Hematopoietic multipotent progenitor cell treated with erythropoietin and hydrocortisone succinate and interleukin-3 and kit ligand, for 4 days (in vitro differentiated cells): ENCODE measurements at places on chromosomes 1 and 21.
A peak's percentile ranks its signal among the peaks of the same experiment; 100 is the strongest.

- DNase-seq = no peak
These were observed 37.9 kb downstream of the CRB1 start for GRCh38 chr1:197305925-197306324.

DNA sequence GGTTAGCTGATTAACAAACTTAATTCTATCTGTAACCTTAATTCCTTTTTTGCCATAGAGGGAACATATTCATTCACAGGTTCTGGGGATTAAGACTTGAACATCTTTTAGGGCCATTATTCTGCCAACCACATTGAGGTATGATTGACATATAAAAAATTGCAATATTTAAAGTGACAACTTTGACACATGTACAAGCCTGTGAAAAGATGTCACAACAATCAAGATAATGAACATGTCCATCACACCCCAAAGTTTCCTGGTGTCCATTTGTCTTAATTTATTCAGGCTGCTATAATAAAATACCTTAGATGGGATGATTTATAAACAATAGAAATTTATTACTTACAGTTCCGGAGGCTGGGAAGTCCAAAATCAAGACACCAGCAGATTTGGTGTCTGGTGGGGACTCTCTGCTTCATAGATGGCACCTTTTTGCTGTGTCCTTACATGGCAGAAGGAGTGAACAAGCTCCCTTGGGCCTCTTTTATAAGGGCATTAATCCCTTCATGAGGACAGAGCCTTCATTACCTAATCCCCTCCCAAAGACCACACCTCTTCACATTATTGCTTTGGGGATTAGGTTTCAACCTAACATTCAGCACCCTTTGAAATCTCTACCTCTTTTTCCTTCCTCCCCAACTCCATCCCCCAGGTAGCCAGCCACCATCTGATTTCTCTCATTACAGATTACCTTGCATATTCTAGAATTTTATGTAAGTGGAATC, 33.0 kb upstream of the TP53BP2 start:
- no peak for DNase-seq

- no peak for DNase-seq
These were observed 33.5 kb downstream of the CAPN8 start for GRCh38 chr1:223631956-223632355.

DNA sequence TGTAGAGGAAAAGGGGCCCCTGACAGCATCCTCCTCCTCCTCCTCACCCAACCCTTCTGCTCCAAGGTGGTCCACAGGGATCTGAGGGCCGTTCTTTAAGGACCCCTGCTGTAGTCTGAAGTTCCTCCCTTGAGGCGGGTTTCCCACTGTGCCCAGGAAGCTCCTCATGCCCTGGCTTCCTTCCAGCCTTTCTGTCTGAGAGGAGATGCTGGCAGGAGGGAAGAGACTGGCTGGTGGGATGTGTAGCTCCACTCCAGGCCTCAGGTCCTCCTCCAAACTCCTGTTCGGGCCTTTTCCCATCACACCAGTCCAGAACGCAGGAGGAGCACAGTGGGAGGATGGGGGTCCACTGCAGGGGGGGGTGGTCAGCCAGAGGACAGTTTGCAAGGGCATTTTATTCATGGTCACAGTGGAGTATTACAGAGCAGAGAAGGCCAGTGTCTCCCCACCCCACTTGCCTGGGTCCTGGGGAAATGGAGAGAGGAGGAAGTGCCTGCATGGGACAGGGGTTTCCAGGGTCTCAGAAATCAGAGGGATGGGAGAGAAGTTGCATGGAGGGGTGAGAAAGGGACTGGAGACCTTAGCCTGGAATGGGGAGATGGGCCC, 7.8 kb downstream of the ETV3L start:
- no peak for DNase-seq

- DNase-seq = peak; percentile 10
These were observed 55.0 kb downstream of the NFASC start for GRCh38 chr1:204925701-204926100.

DNA sequence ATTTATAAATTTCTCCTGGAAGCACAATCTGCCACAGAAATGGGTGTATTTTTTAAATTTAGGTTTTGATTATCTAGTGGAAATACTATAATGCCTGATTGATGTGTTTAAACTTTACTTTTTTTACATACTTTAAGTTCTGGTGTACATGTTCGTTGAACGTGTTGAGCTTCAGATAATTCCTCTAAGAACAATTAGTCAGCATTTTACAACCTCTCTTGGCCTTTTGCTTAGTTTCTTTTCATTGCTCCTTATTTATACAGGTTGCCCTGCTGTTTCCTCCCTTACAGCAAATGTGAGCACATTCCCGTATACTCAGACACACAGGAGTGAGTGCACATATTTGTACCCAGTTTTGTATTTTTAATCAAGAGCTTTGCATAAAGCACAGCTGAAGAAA, 1038.9 kb downstream of the BRINP3 start:
- no peak for DNase-seq

- peak; percentile 62 for DNase-seq
These were observed 918 bp downstream of the MIB2 start for GRCh38 chr1:1616045-1616790.

DNA sequence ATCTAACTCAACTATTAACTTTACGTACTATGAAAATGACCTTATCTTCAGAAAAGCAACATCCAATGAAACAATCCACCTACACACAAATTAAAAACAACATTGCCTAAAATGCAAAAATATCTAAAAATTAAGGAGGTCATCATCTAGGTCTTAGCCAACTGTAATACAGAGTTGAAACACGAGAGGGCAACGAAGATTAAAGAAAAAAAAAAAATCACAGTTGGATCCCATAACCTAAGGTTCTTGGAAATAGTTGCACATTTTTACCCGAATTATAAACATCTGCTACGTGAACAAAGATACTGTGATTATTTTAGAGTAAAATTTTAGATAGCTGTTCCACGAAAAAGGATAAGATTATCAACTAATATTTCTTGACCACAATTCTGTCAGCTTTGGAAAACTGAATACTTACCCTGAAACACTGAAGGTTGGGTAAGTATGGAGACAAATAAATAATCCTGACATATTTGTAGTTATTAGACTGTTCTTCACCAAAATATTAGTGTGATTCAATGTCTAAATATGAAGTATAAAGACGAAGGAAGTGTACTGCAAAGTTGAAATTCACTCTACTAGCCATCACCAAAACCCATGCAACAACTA, 88.0 kb upstream of the AK4 start:
- peak; percentile 77 for DNase-seq

- DNase-seq = no peak
These were observed 29.6 kb upstream of the CADM3 start for GRCh38 chr1:159141584-159142390.

DNA sequence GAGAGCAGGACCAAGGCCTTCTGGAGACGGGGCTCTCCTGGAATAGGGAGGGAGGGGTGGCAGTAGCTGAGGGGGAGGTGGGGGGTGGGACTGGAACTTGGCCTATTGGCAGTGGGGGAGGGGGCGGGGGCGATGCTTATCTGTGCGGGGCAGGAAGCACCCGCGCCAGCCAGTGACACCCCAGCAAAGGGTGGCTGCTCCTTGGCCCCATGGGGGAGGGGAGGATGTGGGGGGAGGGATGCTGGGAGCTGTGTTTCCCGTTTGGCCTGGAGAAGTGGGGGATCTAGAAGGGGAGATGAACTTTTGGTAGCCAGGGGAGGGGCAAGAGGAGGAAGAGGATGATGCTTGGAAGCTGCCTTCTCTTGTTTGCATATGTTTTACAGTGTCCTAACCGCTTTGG, 11.0 kb downstream of the ZBTB7B start:
- peak; percentile 76 for DNase-seq

GRCh38 chr1:156064615-156065014, 3.7 kb downstream of the RAB25 start:
- DNase-seq = no peak

DNA sequence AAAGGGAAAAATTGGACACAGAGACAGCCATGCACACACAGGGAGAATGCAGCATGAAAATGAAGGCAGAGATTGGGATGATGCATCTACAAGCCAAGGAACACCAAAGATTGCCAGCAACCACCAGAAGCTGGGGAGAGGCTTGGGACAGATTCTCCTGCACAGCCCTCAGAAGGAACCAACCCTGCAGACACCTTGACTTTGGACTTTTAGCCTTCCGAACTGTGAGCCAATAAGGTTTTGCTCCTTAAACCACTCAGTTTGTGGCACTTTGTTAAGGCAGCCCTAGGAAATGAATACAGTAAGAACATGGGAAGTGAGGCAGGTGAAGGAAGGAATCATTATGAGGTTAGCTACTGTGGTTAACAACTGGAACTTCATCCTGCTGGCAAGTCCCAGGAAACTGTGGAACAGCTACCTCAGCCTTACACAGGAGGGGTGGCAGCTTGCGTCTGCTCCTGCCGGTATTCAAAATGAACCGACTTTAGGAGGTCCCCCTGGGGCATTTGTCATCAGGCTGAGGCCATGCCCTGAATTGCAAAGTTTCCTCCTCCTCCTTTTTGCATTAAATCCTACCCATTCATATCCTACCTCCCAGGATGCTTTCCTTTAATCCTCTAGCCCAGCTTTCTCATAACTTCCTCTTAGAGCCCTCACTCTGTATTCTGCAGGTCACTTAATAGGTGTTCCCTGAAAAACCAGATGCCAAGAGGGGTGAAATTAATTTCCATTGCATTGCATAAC, 15.4 kb downstream of the CD247 start:
- DNase-seq = no peak

DNA sequence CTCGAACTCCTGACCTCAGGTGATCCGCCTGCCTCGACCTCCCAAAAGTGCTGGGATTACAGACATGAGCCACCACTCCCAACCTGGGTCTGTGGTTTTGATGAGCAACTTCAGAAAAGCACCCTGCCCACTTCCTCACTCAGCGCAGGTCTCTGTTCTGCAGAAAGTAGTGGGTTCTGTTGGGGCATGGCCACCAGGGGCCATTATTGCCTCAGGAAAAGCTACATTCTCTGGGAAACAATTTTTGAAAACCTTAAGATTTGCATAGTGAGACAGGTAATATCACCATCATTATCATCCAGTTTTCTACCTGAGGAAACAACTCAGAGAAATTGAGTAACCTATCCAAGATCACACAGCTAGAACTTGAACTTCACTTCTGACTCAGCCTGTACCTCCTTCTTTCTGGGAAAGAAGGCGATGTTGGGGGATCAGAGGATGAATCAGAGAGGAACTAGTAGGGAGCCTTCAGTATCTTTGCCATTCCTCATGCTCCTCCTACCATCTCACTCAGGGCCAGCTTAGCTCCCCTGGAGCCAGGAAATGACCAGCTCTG, 7.1 kb upstream of the NES start:
- no peak for DNase-seq

- DNase-seq = no peak
These were observed 53.0 kb upstream of the LAPTM5 start for GRCh38 chr1:30810416-30811080.

- DNase-seq = no peak
These were observed 6.8 kb downstream of the IER5 start for GRCh38 chr1:181095260-181095659.

- no peak for DNase-seq
These were observed 16.3 kb downstream of the ZMPSTE24 start for GRCh38 chr1:40274331-40274730.

DNA sequence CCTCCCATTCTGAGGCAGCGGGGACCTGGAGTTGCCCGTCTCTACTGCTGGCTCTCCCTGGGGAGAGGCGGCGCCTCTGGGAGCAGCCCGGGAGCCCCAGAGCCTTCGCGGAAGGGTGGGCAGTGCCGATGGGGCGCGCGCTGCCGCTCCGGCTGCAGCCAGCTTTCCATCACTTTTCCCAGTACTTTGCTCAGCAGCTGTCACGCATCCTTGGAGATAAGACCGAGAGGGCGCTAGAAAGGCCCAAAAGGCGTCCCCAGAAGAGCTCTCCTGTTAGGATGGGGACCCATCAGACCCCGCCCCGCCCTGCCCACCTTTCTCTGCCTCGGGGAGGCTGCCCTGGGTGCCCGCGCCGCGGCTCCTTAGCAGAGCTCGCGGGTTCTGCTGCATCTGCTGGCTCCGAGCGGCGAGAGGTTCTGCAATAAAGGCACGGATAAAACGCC, 534 bp downstream of the KCNH1 start:
- no peak for DNase-seq

- DNase-seq = no peak
These were observed 129.6 kb downstream of the RYR2 start for GRCh38 chr1:237171454-237172117.

- DNase-seq = no peak
These were observed 60.2 kb downstream of the DMRTB1 start for GRCh38 chr1:53519421-53519820.

GRCh38 chr1:230509281-230509977, 83.3 kb upstream of the PGBD5 start:
- no peak for DNase-seq

- no peak for DNase-seq
These were observed 36.6 kb upstream of the SSX2IP start for GRCh38 chr1:84726593-84727499.

- DNase-seq = no peak
These were observed 18.8 kb upstream of the PHLDA3 start for GRCh38 chr1:201487742-201488141.

- DNase-seq = peak; percentile 62
These were observed 217.6 kb downstream of the SDCCAG8 start for GRCh38 chr1:243473227-243474135.

DNA sequence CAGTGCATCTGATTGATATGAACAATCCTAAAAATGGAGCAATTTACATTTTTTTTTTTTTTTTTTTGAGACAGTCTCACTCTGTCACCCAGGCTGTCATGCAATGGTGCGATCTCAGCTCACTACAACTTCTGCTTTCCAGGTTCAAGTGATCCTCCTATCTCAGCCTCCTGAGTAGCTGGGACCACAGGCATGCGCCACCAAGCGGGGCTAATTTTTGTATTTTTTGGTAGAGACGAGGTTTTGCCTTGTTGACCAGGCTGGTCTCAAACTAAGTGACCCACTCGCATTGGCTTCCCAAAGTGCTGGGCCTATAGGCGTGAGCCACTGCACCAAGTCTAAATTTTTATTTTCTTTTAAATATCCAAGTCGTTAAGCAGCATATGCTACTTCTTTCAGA, 109.0 kb downstream of the FAF1 start:
- peak; percentile 24 for DNase-seq

DNA sequence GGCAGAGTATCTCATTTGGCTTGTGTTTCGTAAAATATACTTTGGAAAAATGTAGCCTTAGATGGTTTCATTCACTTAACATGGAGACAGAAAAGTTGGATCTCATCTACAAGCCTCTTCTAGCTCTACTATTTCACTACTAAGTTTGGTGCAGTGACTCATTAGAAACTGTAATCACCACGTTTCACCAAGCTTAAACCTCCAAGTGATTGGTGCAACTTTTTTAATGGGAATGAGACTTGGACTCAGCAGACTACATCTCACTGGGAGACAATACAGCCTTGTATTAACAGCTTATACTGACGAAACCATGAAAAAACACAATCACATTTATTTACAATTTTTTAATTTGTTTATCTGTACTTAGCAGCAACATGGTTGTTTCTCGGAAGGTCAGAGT, 29.9 kb upstream of the NRIP1 start:
- DNase-seq = no peak

- peak; percentile 44 for DNase-seq
These were observed 327.2 kb downstream of the PTPRU start for GRCh38 chr1:29563571-29563970.

GRCh38 chr1:23679815-23680214, 11.8 kb upstream of the RPL11 start:
- DNase-seq = no peak
